ENCODE measurements at places on chromosomes 5 and 9.

GRCh38 chr5:147791181-147791580 lies 8.7 kb upstream of the JAKMIP2 start:
- no peak for DNase-seq

DNA sequence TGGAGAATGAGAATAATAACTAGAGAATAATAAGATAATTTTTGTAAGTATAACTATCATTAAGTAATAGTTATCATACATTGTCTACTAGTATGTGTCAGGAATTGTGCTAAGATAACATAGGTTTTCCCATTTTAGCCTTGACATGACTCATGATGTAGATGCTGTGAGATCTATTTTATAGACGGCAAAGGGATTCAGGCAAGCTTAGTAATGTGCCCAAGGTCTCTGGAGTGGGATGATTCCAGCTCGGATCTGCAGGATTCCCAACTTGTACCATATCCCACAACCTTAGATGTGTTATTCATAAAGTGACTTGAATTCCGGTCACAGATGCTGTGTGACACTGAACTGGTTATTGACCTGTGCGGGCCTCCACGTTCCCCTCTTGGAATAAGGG lies 51.5 kb downstream of the IL31RA start:
- no peak for DNase-seq

DNA sequence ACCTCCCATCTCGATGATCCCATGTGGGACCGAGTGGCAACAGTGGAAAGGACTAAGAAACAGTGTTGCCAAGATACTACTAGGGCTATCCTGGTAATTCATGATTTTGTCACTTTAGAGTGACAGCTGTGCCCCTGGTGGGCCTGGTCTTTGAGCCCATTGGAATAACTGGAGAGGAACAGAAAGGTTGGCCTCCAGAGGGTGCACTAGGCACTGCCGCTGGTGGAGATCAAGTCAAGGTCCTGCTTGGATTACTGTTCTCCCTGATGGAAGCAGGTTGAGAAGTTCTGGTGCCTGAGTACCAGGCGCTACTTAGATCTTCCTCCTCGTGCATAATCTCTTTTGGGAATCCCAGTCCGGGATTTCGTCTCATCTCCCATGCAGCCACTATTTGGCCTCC lies 129.6 kb downstream of the SEC61B start:
- DNase-seq: no peak

DNA sequence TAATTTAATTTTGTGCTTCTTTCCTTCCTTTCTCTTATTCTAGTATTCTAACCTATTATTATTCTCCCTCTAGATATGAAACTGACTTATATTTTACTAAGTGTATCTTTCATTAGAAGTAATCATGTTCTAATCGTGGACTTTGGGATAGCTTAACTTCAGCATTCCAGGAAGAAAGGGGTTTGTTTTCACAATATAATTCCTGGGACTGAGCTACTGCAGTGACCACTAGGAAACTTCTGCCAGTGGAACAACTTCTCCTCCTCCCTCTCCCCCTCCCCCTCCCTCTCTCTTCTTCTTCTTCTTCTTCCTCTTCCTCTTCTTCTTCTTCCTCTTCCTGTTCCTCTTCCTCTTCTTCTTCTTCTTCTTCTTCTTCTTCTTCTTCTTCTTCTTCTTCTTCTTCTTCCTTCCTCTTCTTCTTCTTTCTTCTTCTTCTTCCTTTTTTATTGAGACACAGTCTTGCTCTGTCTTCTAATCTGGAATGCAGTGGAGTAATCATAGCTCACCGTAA lies 127.9 kb downstream of the NNT start:
- no peak for DNase-seq
